CD4-positive, alpha-beta T cell treated with Interleukin-12 subunit alpha and Interleukin-12 subunit beta, for 1 hour (primary cell): ENCODE measurements at places on chromosomes 2 and 18.

- DNase-seq = no peak
These were observed 40.8 kb downstream of the AGPS start for GRCh38 chr2:177433402-177433801.

- no peak for DNase-seq
These were observed 56.9 kb downstream of the E2F6 start for GRCh38 chr2:11408959-11409571.

GRCh38 chr2:54945391-54946219 is 104.6 kb downstream of the RTN4 start:
- DNase-seq = no peak

- DNase-seq = no peak
These were observed 178.2 kb upstream of the RASGRP3 start for GRCh38 chr2:33298233-33298632.
